Globus pallidus (tissue), 1 donor: ENCODE measurements at places on chromosomes 16 and 17.

- no peak for DNase-seq
Observed at GRCh38 chr17:17495536-17496188, 533 bp downstream of the RASD1 start.

DNA sequence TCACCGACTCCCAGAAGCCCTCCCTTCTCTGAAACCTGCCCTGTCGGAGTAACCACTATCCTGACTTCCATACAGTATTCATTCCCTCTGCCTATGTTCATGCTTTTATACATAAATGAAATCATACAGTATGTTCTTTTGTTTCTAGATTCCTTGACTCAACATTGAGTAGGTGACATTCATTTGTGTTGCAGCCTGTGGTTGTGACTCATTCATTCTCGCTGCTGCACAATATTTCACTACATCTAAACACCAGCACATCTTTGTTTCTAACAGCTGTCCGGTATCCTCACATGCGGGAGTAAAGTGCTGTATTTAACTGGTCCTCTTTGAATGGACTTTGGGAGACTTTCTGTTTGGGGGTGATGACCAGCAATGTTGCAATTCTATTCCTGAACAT is 135.0 kb upstream of the FOXF1 start:
- DNase-seq = no peak

DNA sequence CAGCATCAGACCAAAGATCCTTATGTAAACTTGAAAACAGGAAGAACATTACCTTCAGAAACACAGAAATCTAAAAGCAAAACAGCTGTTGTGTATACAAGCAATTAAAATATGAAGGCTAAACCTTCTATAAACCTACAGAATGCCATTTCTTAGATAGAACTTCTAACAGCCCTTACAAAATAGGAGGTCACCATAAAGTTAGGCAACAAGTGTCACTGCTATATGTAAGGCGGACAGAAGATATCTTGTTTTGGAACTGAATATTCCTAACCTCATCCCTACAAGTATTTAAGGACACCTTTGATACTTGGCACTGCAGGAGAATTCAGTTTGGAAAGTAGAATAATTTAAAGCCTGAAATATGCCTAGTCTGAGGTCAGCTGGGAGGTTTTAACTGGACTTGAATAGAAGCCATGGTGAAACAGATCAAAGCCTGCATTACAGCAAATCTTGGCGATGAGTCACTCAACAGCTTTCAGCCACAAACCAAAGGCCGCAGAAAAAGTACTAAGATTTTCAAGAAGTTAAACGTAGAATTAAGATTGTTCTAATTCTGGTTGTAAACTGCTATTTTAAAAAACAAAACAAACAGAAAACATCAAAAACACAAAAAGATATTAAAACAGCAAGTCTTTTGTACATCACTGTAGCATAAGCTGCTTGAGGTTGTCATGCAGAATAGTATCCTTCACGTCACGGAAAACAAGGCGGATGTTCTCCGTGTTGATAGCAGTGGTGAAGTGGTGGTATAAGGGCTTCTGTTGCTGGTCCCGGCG is 42.7 kb downstream of the GNA13 start:
- no peak for DNase-seq

- no peak for DNase-seq
Observed at GRCh38 chr17:79473111-79473875, 137.6 kb downstream of the RBFOX3 start.

DNA sequence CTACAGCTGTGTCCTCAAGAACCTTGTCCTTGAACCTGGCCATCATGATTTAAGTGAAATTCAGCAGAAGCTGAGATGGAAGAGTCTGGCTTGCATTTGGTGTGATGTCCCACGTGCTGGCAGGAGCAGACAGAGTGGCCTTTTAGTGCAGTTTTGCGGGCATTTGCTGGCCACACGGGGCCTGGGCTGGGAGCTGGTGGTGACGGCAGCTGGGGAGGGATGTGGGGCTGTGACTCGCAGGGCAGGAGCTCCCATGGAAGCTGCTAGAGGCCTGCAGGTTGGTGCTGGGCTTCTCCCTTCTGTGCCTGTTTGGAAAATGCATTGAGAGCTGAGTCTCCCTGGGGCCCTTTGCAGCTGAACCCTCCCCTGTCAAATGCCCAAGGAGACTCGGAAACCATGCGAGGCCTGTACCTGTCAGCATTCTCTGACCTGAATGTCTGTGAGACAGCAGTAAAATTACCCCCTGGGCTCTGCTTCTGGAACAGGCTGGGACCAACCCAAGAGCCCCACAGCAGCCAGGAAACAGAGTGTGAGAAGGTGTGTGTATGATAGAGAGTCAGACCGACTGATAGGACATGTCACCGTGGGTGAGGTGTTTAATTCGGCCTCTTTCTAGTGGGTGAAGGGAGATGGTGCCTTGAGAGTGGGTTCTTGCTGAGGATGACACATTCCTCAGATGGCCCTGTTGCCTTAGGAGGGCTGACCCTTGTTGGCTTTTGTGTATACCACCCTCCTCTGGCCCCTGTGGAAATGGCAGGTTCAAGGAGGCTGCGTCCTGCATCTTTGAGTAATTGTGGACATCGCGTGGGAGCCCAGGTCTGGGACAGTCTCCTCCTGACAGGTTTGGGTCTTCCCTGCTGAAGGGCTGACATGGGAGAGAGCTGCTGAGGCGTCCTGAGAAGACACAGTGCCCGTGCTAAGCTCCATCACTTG is 145.5 kb downstream of the MSI2 start:
- DNase-seq = no peak

DNA sequence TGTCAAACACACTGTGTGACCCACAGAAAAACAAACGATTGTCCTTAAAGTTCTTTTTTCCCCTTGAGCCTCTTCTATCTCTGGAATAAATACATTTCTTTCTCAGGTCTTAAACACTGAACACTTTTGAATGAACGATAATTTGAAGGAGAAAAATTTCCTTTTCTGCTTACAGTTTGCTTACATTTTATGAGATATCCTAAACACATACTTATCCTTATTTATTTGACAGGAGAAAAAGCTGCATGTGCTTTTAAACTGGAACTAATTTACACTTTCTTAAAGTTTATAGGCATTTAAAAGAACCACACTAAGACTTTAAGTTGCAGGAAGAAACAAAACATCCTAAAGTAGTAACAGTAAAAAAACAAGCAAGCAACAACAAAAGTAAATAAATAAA is 4.7 kb upstream of the IGF2BP1 start:
- DNase-seq = no peak

- no peak for DNase-seq
Observed at GRCh38 chr16:55947366-55947765, 72.2 kb upstream of the CES5A start.

GRCh38 chr17:65660947-65661346 is 99.5 kb upstream of the AXIN2 start:
- DNase-seq = no peak

GRCh38 chr17:12673788-12674187 is 8.1 kb downstream of the MYOCD start:
- no peak for DNase-seq

- no peak for DNase-seq
Observed at GRCh38 chr17:45284176-45285140, 22.6 kb upstream of the SPATA32 start.

DNA sequence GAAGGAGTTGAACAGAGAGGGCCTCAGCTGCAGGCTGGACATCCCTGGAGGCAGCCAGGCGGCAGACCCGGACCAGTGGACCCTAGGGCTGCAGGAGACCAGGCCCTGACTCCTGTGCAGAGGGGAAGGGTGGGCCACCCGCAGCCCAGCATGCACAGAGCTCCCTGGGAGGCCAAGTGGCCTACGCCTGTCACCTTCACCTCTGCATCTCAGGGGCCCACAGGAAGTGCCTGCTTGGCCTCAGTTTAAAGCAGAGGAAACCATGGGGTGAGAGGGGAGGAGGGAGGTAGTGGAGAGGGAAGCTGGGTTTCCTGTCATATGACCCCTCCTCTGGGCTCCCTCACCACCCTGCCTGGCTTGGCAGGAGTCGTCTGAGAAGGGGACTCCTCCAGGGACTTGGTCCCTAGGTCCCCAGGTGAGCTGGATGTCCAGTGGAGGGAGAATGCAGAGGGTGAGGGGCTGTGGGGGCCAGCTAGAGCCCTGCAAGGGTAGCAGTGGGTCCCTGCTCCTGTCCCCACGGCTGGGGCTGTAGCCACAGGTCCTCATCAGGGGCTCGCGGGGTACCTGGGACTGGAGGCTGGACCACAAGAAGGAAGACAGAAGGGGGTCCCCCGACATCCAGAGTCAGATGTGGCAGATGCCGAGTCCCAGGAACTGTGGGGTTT is at the start of gene TMC8:
Gene TMC8 (plus strand): TSS at position 335 of the 665 bp plus-strand sequence. CDS start 818 bp downstream, outside the sequence.
- no peak for DNase-seq

DNA sequence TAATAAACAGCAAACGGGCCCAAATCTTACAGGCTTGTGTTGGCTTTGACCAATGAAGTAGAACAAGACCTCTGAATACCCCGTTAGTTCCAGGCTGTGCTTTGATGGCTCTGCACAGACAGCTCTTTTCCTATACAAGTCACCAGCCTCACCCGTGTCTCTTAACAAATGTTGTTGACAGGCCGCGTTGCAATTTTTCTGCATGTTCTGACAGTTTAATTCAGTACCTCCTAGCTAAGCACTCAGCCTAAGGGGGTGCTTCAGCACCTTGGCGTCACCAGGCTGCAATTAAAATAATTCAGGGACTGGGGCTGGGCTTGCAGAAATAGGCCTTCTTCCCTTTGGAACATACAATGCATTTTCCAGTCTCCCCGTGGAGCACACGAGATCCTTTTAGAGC is 500.1 kb downstream of the MAF start:
- no peak for DNase-seq

DNA sequence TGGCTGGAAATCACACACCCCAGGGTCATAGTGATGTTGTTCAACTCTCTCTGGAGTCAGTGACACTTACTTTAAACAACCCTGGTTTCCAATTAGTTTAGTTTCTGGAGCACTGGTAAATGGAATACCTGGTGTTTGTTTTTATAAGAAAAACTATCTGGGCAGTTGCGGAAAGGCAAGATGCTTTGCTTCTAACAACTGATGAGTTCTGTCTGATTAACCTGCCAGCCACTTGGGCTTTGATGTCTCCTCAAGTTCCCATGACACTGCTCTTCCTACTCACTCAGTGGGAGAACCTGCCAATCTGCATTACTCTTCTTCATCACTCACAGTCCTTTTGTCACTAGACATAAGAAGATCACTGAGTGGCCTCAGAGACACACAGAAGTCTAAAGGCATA is 78.7 kb upstream of the MTMR4 start:
- no peak for DNase-seq

- DNase-seq = no peak
Observed at GRCh38 chr16:87239545-87239944, 77.6 kb downstream of the C16orf95 start.

DNA sequence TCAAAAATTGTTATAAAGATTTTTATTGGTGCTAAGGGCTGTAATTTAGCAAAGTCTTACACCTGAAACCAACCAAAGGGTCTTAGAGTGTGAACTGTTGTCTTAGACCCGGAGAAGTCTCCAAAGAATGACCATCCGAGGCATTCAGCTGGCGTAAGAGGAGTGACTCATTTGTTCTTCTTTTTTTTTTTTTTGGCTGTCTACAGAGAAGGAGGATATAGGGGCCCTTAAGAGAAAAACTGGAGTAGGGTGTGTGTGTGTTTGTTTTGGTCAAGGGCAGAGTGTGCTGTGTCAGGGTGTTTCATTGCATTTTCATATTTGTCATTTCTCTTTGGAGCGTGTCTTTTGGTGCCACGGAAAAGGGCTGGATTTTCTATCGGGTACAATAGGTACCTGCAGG is 508.0 kb downstream of the WWOX start:
- DNase-seq = no peak

GRCh38 chr17:15261802-15262290 is 3.3 kb downstream of the PMP22 start:
- DNase-seq = peak; percentile 76

DNA sequence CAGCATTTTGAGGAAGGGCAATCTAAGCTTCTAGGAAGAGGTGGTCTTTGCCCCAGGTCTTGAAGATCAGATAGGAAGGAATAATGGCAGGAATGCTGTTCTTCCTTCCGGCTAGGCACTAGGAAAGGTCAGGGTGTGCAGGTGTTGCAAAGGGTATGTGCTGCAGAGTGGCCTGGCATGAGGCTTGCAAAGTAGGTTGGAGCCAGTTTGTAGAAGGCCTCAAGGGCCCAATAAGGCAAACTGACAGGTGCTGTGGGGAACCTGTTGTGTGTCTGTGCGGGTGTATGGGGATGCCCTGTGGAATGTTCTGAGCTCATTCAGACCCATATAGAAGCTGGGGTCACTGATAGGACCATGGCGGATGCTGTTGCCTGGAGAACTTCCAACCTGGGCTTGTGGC is 12.7 kb downstream of the MSI2 start:
- DNase-seq = no peak

GRCh38 chr17:28944862-28945741 is 6.2 kb downstream of the PHF12 start:
- DNase-seq = no peak

- peak; percentile 58 for DNase-seq
Observed at GRCh38 chr16:68995011-68995504, 110.4 kb upstream of the HAS3 start.

GRCh38 chr16:50198802-50199403 is 45.8 kb downstream of the TENT4B start:
- no peak for DNase-seq

DNA sequence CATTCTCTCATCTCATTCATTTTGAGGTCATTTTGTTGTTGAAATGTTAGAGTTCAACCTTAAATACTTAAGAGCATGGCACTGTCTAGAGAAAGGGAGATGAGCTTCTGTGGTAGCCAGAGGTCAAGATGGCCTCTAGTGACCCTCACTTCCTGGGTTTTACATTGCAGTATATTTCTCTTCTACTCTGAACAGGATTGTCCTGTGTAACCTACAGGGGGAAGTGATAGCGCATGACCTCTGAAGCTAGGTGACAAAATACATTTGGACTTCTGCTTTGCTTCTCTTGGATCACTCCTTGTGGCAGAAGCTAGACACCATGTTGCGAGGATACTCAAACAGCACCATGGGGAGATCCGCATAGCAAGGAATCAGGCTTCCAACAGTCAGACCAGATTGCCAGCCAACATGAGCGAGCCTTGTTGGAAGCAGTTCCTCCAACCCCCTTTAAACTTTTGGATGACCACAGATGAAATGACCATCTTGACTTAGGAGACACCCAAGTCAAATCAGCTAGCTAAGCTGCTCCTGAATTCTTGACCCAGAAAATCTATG is 748.4 kb downstream of the MAF start:
- DNase-seq = no peak

GRCh38 chr17:76845541-76846017 is 22.6 kb upstream of the MGAT5B start:
- DNase-seq = no peak
